ENCODE measurements at places on chromosomes 4 and X.

DNA sequence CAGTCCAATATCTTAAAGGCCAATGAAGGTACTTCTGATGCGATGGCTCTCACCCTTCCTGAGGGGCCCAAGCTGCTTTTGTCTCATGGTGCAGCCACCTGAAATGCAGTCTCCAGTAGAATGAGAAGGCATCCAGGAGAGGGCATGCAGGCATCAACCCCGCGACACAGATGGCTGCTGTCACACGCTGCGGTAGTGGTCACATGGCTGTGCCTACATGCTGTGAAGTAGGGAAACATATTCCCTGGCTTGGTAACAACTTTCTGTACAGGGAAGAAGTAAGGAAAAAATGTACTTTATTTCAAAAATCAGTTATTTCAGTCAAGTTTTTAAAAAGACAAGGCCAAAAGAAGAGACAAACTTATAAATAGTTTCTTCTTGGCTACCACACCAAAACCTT lies 139.9 kb downstream of the TRIML1 start:
- DNase-seq: no peak

GRCh38 chrX:23857363-23857762 lies 50.4 kb downstream of the APOO start:
- DNase-seq: no peak

DNA sequence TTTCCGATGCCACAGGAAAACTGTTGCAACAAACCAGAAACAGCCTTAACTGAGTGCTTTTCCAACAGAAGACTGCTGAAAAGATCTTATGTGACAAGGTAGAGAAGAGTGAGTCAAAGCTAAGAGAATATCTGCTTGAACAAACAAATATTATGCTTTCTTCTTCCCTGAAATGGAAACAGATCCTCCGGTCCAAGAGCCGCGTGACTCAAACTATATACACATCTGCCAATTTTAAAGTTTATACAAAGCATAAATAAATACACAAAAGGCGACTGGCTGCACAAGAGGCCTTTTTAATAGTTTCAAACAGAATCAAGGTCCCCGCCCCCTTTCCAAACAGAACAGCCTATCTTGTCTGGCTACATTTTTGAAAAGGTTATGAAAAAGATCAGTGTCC lies 329.7 kb upstream of the F9 start:
- DNase-seq: no peak

DNA sequence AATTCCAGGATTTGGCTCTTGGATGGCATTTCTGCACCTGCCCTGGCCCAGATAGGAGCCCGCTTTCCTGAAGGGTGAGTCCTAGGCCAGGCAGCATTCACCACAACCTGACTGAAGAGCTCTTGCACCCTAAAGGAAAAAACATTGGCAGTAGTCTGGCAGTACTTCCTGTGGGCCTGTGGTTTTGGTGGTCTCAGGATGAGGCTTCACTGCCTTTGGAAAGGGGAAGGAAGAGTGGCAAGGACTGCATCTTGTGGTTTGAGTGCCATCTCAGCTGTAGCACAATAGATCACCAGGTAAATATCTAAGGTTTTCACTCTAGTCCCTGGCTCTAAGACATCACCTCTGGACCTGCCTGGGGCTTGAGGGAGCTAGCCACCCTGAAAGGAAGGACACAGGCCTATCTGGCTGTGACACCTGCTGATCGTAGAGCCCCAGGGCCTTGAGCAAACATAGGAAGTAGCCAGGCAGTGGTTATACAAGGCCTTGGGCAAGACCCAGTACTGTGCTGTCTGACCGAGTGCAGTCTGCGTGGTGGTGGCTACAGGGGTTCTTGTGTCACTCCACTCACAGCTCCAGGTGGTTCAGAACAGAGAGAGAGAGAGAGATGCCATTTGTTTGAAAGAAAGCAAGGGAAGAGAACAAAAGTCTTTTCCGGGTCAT lies 28.5 kb upstream of the PRRG1 start:
- no peak for DNase-seq

GRCh38 chrX:14235004-14235403 lies 205.3 kb upstream of the GEMIN8 start:
- DNase-seq: no peak

GRCh38 chrX:49859491-49859890 lies 19.8 kb upstream of the USP27X start:
- no peak for DNase-seq

GRCh38 chr4:74353858-74354257 lies 11.1 kb upstream of the EREG start:
- DNase-seq: no peak

DNA sequence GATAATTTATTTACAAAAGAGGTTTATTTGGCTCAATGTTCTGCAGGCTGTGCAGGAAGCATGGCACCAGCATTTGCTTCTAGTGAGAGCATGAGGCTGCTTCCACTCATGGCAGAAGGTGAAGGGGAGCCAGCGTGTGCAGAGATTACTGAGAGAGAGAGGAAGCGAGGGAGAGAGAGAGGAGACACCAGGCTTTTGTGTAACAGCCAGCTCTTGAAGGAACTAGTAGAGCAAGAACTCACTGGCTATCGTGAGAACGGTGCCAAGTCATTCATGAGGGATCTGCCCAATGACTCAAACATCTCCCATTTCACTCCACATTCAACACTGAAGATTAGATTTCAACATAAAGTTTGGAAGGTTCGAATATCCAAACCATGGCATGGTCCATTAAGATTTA lies 12.7 kb downstream of the GUCY1A1 start:
- no peak for DNase-seq

DNA sequence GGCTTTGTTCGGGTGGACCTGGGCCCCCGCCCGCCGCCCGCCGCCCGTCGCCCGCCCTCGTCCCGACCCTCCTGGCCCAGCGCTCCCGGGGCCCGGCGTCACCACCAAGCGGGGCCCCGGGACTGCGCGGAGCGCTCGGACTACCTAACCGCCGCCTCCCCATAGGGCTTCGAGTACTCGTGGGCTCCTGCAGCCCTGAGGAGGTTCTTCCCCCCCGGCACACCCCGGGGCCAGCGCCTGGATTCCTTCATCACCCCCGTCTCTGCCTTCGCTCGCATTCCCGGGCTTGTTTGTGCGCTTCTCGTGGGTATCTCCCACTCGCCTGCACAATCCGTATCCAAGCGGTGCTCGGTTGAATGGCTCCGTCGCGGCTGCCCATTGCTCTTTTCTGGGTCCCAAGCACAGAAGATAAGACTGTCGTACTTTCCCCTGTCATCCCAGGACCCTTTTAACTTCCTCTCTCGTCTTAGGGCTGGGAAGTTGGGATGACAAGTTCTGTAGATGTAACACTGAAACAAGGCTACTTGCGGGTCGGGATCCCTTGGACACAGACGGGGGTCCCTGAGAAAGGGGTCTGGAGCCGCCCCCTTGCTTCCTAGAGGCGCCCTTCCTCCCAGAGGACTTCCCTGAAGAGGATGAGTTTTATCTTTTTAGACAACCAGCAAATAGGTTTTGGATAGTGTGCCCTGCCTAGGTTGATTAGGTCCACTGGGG lies 565 bp downstream of the MOB1B start:
- peak; percentile 36 for DNase-seq

GRCh38 chrX:40155589-40156469 lies 58.1 kb upstream of the BCOR start:
- no peak for DNase-seq

GRCh38 chr4:41475402-41475801 lies 62.6 kb upstream of the LIMCH1 start:
- DNase-seq: no peak

- DNase-seq: no peak
These were observed 94.8 kb downstream of the TET2 start for GRCh38 chr4:105241451-105241850.

- DNase-seq: no peak
These were observed 1.5 kb downstream of the GRID2 start for GRCh38 chr4:92305148-92305877.

DNA sequence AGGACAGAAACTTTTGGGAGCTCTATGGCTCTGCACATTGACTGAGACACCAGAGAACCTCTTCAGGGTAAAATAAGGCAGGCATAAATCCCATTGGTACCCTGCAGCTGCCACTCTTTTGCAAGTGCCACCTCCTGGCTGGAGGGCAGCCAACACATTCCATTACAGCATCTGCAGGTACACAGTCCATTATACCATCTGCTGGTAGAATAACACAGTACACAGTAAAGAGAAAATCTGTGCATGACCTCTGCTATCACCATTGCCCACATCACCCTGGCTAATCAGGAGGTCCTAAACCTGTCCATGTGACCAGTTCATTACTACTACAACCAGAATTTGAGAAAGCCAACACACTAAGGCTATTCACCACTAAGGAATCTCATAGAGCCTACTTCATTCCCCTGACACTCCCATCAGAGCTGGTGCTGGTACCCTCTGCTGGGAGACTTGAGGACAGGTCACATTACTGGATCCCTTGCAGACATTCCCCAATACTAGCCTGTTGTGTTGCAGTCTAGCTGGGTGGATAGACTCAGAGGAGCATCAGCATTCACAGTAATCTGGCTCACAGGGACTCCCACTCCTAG lies 176.2 kb upstream of the TACR3 start:
- DNase-seq: no peak

DNA sequence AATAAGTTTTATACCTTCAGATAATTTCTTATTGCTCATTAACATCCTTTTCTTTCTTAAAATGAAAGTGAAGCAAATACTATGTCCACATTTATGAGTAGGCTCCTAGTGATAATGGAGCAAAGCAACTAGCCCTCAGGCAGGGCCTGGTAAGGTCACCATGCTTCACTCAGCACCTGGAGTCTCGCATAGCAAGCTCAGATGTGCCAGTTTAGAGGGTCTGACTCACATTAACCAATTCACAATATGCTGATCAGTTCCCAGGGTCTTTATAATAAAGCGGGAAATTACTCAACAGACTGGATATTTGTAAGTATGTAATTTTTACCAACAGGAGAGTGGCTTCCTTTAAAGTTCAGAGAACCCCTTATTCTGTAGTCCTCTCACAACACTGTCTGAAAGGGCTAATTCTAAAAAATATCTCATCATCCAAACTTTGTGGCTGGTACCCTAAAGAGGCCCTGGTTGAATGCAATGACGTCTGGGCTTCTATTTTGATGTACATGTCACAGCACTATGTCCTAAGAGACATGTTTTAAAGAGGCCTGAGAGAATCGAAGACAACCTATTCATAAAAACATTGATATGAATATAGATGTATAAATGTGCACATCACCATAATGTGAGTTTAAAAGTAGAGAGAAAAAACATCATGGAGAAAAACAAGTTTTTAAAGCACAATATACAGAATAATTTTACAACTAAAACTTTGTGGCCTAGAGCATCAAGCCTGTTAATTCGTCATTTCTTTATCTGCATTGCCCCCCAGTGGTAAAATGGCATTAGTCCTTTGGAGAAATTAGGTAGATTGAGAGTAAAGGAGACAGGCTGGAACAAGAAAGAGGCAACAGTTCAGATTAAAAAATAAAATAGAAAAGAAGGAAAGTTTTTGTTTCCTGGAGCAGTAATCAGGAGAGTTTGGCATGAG lies 44.3 kb downstream of the IL21 start:
- peak; percentile 5 for DNase-seq

- no peak for DNase-seq
These were observed 144.3 kb downstream of the RTL3 start for GRCh38 chrX:78514852-78515251.

GRCh38 chr4:167031534-167032156 lies 202.6 kb downstream of the SPOCK3 start:
- DNase-seq: no peak

DNA sequence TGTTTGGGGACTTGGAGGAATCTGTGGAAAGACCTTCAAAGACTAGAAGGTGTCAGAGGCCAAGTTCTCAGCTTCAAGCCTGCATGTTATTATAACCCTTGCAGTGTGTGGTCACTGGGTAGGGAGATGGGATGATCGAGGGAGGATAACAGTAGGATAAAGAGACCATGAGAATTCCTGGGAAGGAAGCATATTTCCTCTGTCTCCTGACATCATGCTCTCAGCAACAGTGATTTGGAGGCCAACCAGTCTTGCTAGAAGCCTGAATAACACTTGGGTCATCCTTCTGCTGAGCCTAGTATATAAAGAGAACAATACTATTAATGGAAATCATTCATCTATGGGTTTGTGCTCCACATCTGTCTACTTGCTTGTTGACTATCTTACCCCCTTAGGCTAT lies 40.9 kb upstream of the ANXA3 start:
- no peak for DNase-seq

GRCh38 chr4:122632396-122633143 lies 11.7 kb upstream of the IL21 start:
- no peak for DNase-seq

GRCh38 chr4:175871774-175872405 lies 59.8 kb upstream of the GPM6A start:
- DNase-seq: no peak

GRCh38 chrX:150693725-150694574 lies 754 bp downstream of the MTMR1 start:
- DNase-seq: peak; percentile 76

DNA sequence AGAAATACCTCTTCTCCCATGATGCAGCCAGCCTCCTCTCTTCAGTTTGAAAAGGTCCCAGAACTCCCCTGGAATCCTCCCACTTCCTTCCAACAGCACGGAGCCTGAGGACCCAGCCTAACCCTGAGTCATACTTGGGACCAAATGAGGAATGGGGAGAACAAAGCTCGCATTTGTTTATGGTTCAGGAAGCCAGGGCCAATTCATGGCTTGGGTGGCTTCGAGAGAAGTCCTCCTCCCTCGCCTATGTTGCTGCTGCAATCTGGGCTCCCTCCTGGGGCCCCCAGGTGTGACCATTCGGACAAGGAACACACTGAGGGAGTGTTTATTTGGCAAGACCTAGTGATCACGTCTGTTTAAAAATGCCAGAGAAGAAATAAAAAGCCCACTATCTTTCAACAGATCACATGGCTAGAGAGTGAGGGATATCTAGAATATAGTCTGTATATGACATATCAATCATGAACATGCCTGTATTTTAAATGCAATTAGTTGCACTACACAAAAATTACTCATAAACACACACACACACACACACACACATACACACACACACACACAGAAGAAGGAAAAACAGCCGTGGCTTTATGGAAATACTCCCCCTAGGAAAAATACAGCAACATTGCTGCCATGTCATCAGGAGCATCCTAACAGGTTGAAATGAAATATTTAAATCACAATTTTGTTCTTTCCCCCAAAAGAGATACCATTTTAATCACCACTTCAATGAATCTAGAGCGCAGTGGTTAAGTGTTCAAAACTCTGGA lies 155.7 kb upstream of the MAP3K15 start:
- DNase-seq: no peak

- no peak for DNase-seq
These were observed 1911.7 kb downstream of the PCDH7 start for GRCh38 chr4:32631831-32632230.

DNA sequence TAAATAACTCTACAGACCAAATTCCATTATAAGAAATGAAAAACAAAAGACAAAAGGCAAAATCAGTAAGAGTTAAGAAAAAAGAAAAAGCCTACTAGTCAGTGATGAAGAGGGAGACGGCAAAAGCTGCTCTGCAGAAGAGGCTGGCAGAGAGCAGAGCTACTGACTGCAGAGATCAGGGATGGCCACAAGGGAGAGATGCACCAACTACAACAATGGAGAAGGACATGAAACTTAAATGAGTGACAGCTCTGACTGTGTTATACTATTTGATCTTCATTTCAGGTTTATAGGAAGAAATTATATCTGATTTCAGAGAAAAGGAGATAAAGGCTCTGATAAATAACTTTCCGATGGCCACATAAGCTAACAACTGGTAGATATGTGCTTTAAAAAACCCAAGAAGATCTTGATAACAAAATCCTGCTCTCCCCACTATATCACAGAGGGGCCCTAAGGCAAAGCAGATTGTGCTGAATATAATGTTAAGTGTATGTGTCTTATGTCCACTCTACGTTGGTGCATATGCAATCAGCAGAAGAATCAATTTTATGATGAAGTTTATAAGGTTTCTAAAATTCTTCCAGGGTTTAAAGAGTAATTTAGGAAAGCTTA lies 58.4 kb upstream of the COX18 start:
- DNase-seq: no peak

Measured in GM18507 (cell line).